ENCODE measurements at places on chromosomes 16 and 17.

GRCh38 chr16:26177438-26177837 lies 485.7 kb downstream of the HS3ST4 start:
- DNase-seq, result no peak

DNA sequence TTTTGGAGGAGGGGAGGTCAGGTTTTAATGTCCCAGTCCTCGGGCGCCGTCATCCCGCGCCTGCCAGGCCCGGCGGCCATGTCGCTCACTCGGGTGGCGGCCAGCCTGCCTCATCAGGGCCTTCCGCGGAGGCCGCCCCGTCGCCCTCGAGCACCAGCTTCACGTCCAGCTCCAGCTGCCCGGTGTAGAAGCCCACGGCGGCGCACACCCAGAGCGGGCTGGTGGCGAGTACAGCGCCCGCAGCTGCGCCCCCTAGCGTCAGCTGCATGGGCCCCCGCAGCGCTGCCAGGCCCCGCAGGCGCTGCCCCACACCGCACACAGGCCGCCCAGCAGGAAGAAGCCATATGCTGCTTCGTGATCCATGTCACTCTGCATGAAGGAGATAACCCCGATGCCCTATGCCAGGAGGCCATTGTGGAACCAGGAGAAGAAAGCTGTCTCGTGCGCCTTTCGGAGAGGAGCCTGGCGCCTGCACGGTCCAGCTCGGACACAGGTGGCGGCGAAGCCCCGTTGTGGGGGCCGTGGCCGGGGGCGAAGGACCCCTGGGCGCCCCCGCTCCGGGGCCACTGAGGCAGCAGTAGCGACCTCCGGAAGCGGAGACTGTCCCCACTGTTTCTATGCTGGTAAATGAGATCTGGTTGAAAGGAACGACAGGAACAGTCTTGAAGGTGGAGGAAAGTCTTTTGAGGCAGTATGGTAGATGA lies 9.6 kb downstream of the AP2B1 start:
- DNase-seq, result no peak

DNA sequence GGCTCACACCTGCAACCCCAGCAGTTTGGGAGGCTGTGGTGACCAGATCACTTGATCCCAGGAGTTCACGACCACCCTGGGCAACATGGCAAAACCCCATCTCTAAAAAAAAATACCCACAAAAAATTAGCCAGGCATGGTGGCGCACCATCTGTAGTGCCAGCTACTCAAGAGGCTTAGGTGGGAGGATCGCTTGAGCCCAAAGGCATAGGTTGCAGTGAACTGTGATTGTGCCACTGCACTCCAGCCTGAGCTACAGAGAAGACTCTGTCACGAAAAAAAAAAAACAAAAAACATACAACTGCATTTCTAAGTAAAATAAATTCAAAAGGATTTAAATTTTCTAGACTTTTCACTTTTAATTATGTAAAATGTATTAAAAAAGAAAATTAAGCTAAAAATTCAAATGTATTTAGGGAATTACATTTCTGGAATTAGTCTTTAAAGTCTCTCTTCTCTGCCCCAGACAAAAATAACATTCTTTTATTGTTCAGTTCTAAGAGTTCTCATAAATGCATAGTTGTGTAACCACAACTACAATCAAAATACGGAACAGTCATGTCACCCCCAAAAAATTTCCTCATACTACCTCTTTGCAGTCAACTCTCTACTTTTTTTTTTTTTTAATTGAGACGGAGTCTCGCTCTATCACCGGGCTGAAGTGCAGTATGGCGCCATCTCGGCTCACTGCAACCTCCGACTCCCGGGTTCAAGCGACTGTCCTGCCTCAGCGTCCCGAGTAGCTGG lies 14.1 kb downstream of the FAM222B start:
- DNase-seq, result no peak

DNA sequence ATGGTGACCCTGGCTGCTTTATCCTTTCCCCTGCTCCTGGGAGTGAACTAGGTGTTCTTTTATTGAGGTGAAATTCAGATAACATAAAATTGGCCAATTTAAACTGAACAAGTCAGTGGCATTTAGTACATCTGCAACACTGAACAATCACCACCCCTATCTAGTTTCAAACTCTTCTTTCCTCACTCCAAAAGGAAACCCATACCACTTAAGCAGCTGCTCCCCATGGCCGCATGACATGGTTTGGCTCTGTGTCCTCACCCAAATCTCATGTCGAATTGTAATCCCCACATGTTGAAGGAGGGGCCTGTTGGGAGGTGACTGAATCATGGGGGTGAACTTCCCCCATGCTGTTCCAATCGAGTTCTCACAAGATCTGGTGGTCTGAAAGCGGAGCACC lies 154.1 kb downstream of the STX8 start:
- DNase-seq, result no peak

DNA sequence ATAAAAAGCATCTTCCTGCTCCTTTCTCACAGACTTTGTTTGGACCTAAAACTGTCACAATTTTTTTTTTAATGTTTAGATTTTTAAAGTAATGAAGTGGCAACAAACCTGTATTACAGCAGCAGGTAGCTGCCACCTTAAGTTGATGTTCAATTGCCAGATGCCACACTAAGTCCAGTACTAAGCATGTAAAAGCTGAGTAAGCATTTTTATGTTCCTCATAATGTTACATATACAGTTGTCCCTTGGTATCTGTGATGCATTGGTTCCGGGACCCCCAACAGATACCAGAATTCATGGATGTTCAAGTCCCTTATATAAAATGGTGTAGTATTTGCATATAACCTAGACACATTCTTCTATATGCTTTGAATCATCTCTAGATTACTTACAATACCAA lies 45.1 kb downstream of the TNRC6A start:
- DNase-seq, result no peak

DNA sequence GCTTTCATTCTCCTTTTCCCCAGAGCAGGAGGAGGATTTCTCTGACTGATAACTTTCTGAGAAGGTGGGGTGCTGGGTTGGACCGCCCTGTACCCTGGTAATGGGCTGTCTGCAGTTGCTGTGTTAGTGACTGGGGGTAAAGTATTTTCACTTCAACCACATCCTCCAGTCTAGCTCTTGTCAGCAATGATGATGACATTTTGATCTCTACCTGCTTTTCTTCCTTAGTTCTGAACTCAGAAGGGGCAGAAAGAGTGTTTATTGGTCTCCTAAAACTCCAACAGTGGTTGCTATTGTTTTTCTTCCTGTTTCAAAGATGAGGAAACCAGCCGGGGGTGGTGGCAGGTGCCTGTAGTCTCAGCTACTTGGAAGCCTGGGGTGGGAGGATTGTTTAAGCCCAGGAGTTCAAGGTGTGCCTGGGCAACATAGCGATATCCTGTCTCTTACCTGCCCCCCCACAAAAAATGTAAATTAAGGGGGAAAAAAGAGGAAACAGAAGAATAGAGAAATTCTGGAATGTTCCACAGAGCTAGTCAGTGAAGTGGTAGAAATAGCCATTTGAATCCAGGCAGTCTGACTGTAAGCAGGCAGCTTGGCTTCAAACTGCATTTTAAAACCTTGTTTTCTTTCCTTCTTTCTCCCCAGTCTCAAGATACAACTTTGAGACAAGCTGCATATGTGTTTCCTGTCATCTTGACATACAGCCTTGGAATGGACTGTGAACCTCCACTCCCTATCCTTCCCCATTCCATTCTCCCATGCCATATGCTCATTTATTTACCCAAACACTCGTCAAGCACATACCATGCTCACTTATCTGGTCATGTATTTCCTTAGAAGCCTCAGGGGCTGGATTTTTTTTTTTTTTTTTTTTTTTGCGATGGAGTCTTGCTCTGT lies 3.3 kb upstream of the N4BP1 start:
- DNase-seq, result no peak

DNA sequence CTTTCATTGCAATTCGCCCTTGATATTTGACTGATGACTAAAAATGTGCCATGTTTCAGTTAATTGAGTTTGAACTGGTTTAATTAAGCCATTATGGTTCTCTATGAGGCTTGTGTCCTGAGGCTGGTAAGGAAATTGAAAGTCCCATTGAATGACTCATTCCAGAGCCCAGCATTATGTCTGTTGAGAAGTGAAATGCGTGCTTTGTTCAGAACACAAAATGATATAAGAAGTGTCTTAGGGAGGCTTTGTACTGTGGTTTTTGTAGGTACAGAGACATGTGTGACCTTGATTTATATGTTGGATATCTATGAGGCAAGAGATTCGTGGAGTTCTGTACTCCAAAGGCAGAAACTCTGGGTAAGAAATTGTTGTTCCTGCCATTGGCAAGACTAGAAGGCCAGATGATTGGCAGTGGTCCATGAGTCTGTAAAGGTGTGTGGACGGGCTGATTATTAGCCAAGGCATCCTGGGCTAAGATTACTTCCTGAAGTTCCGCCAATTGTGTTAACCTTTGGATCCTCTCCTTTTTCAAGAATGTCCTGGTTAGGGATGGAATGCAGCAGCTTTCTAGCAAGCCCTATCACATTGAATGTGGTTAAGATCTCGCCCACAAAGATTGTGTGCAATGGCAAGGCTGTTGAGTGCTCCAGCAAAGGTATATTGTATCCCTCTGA lies 103.7 kb downstream of the NPIPB5 start:
- peak; percentile 79 for DNase-seq

DNA sequence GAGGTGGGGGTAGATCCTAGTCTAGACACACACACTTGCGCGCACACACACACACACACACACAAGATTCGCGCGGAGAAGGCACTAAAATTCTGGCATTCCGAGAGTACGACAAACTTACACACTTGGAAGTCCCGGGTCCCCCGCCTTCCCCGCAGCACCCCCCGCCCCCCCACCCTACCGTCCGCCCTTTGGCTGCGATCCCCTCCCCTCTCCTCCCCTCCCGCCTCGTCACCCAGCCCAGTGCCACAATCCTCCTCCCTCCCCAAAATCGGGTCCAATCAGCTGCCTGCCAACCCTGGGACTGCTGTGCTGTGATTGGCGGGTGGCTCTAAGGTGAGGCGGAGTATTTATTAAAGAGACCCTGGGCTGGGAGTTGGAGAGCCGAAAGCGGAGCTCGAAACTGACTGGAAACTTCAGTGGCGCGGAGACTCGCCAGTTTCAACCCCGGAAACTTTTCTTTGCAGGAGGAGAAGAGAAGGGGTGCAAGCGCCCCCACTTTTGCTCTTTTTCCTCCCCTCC lies at the start of gene SOX9:
Gene SOX9 (plus strand): TSS at position 379 of the 522 bp plus-strand sequence. CDS start 372 bp downstream, outside the sequence.
- DNase-seq, result peak; percentile 81

DNA sequence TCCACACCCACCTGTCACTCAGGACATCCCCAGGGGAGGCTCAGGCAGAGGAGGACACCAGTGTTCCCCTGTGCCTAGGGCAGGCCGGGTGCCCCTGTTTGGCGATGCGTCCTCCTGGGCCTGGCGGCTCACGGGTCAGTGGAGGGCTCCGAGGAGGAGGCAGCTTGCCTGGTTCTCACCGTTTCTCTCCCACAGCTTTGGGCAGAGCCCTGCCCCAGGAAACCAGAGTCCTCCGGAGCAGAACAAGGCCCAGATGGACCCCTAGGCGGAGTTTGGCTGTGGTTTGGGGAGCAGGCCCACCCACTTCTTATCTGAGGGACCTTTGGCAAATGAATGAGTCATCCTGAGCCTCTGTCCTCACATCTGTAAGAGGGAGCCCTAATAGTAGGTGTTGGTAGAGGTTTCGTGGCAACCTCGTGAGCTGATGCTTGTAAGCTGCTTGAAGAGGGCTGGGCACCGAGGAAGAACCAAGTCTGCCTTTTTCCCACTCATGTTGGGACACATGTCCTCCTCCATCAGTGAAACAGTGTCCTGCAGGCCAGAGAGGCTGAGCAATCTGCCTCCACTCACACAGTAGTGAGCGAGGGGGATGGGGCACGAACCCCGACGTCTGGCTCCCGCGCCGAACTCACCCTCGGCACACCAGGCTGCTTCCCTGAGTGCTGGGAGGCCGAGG lies 247.0 kb upstream of the CIBAR2 start:
- no peak for DNase-seq

GRCh38 chr16:6032438-6032837 lies 934.8 kb upstream of the EEF2KMT start:
- DNase-seq, result no peak

GRCh38 chr17:78120971-78121800 lies 7.4 kb downstream of the TMC6 start:
- no peak for DNase-seq

DNA sequence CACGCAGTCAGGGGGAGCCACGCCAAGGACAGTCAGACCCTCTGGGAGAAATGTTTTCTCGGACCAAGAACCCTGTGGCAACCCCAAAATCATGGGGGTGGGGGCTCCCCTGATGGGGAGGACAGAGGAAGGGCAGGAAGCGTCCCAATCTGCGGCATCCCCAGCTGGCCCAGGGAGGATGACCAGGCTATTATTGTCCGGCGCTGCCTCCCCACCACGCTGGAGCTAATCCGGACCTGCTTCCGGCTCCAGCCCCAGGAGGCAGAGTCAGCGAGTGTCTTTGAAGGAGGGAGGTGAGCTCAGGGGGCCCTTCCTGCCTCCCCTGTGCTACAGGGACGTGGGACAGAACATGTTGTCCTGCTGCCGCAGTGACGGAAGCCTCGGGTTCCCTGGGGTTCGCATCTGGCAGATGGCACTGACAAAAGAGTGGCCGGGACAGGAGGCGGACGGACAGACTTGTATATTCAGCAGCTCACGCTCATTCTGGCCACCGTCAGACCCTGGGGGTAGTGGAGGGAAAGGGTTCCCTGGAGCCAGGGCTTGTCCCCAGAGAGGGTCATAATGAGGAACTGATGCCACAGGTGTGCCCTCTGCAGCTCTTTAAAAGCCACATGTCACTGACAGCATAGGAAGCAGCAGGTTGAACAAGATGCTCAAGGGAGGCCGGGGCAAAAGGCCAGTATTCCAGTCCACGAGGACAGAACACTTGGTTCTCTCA lies 54.3 kb upstream of the CDC42EP4 start:
- DNase-seq, result no peak

DNA sequence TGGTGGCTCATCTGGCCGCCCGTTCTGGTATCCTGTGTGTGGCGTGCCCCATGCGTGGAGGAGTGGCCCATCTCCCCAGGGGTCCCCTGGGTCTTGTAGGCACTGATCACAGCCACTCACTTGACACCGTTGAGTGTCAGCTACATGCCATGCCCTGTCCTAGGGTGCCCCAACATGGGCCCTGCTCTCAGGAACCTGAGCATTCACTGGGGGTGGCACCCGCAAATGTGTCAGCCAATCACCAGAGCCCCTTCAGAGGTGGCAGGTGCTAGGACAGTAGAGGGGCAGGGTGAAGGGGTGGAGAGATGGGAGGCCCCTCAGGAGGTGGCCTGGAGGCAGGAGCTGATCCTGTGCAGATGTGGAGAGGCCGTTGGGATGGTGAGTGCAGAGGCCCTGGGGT lies 27.8 kb downstream of the CMIP start:
- no peak for DNase-seq

- no peak for DNase-seq
Measured at GRCh38 chr17:51636291-51636690, 375.9 kb downstream of the UTP18 start.

GRCh38 chr17:48054238-48055185 lies 6.4 kb downstream of the NFE2L1 start:
- peak; percentile 75 for DNase-seq
